Amniotic stem cell (primary cell): ENCODE measurements at places on chromosomes 5 and 9.

DNA sequence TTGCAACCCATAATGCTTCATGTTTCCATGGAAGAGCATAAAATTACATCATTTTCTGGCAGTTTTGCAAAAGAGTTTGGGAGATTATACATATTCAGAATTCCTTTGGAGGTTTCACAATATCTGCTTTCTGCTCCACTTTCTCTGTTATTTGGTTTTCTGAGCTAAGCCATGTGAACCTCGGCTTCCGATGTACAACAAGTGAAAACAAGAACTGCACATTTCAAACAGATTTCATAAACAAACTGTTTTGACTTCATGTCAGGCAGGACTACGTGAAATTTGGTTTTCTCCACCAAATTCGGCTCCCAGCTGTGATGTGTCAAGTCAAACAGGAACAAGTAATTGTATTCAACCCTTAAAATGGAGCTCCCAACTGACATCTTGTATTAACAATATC is 609.8 kb downstream of the IRX1 start:
- DNase-seq = no peak

DNA sequence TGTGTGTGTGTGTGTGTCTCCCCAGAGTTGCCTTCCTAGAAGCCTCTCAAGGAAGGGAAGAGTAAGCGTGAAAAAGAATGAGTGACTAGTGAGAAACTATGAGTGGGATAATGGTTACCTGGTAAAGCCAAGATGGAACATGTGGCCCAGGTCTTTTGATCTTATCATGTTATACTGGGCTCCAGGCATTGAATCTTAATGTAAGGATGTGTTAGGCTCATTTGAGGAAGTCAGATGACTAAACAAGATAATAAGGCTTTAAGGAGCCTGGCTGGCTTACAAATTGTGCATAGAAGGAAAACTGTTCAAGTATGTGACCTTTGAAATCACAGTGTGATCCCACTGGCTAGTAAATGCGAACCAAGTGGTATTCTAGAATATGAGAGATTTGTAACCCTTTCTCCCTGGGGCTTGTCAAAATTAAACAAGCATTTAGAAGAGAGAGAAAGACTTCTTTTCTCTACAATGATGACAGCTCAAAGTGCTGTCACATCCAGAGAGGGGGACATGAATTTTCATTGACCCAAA is 29.9 kb upstream of the HMHB1 start:
- no peak for DNase-seq

GRCh38 chr9:93974151-93974550 is 19.0 kb upstream of the BARX1 start:
- DNase-seq = no peak

- no peak for DNase-seq
Observed at GRCh38 chr9:86077276-86077675, 22.1 kb downstream of the GOLM1 start.

DNA sequence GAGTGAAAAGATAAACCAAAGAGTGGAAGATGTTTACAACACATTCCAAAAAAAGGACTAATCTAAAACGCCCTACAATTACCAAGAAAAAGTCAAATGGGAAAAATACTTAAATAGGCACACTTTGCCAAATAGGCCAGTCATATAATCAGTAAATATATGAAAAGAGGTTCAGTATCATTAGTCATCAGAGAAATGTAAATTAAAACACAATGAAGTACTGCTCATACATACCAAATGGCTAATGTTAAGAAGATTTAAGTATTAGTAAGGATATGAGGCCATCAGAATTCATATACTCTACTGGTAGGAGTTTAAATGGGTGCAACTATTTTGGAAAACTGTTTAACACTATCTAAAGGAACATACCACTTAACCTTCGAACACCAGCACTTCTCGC is 47.6 kb downstream of the ZDHHC21 start:
- no peak for DNase-seq

DNA sequence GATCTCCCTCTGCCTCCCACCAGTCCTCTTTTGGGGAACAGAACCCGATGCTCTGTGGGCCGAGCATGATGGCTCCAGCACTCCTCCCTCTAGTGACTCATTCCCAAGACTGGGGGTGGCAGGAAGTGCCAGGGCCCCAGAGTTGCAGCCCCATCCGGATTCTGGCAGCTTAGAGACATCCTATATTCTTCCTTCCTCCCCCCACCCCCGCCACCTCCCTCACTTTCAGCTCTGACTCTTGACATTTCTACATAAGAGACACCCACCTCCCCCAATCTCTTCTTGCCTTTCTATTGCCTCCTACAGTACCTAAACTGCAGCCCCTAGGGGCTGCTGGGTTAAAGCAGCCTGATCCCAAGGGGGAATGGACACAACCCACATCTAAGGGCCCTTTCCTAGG is 47.1 kb upstream of the MATR3 start:
- no peak for DNase-seq

DNA sequence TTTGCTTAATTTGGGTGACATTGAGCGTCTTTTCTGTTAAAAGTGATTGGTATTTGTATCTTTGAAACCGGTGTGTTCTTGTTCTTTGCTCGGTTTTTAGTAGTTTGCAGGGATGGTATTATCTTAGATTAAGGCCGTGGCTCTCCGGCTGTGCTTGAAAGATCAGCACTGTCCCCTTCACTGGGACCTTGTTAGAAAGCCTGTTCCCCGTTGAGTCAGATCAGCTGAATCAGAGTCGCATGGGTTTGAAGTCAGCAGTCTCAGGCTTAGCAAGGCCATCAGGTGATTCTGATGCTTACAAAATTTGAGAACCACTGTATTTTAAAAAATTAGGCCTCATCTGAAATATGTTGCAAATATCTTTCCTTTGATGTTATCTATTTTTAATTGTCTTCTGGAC is 5.0 kb downstream of the DIRAS2 start:
- DNase-seq = no peak

DNA sequence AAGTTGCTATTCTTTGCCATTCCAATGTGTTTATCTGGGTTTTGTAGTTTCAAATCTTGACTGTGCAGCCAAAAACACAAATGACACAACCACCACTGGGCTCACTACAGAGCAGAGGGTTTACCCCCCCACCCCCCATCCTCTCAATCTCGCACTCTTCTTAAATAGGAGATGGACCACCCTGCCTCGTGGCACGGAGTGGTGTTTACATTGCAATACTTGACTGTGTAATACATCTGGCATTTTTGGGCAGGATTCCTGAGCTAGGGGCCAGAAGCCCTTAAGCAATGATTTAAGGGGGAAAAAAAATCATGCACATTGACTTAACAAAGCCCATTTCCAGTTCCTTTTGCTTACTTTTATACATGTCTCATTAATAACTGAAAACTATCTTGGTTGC is 19.0 kb downstream of the PTCH1 start:
- no peak for DNase-seq

DNA sequence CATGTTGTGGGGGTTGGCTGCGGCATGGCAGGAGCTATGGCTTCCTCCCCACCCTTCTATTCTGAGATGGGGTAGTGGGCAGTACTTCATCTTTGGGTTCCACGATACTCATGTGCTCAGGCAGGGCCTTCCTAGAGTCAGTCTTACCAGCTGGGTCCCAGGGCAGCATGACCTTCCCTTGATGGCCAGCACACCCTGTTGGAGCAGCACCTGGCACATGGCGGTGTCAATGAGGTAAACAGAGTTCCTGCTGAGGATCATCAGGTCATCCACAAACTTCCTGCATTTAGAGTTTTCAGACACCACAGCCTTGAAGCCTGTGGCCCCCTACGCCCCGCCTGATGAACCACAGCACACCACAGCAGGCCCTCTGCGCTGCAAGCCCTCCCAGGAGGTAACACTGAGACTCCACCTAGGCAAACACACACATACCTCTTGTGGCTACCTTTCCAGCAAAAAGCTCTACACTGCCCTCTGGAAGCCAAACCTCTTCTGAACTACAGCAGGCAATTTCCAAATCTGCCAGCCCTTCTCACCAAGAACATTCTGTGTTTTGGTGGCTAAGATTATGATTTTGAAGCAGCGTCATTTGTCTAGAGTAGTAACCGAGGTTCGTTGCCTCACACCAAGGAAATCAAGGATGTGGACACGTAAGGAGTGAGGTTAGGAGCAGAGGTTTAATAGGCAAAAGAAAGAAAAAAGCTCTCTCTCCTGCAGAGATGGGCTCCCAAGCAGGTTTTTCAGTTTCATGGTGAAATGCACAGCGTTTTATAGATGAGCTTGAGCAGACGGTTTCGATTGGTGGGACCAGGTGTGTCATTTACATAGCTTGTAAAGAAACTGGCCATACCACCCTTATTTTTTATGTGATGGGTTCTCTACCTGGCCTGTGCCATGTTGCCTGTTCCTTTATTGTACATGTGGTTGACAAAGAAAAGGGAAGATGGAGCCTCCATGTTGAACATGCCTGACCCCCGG is 20.3 kb upstream of the TMEM174 start:
- DNase-seq = no peak

GRCh38 chr5:123364441-123365155 is 58.6 kb downstream of the CEP120 start:
- DNase-seq = no peak

DNA sequence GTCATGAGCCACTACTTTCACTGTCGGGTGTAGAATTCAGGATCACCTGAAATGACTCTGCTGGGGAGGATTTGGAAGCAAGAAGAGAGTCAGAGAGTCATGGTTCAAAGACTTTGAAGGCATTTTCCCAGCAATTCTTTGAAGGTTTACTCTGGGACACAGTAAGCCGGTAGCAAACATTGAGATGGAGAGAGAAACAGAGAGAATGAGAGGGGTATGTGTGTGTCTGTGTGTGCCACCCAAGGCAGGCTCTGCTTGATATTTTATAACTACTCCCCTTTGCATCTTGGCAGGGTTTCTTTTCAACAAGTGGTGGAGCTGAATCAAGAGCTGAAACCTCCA is 89.8 kb downstream of the ANKRD55 start:
- no peak for DNase-seq
